ENCODE measurements at places on chromosomes 6 and 20.

GRCh38 chr20:20204256-20204655 is 151.9 kb downstream of the CFAP61 start:
- no peaks in the 10 kb centered on the region for H3K36me3 ChIP-seq
- no peak overlapping the region for H3K4me3 ChIP-seq
- DNase-seq = no peak
- peaks cover 9% of the 10 kb centered on the region for H3K27me3 ChIP-seq

DNA sequence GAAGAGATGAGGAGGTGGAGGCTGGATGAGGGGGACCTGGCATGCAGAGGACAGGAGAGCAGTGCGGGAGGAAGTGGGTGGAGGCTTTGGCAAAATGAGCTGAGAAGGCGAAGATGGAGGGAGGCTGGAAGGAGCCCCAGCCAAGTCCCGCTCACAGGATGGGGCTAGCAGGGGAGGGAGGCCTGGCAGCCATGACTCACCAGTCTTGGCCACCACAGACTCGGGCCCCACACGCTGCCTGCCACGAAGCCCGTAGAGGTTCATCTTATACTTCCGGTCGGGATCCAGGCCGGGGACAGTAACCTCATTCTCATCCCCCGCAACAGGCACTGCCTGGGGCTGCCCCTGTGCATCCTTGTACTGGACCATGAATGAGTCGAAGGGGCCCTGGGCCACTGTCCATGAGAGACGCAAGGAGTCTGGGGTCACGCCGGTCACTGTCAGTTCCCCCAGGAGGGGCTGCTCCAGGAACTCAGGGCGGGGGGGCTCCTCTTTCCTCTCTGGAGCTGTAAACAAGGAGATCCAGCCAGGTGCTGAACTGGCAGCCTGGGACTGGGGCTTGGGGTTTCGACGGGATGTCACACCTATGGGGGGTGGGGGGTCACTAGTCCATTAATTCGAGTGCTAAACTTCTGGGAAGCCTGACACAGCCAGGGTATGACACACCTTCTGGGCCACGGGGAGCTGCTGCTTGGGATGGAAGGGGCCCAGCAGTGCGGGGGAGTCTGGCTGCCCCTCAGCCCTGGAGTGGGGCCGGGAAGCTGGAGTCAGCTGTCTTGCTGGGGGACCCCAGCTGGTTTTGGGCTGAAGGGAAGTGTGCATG is 27.8 kb downstream of the TNXB start:
- no peak overlapping the region for H3K4me3 ChIP-seq
- peaks cover 67% of the 10 kb centered on the region for H3K4me1 ChIP-seq
- H3K36me3 ChIP-seq = no peaks in the 10 kb centered on the region
- no peak overlapping the region for H3K27ac ChIP-seq
- H3K27me3 ChIP-seq = peaks cover 15% of the 10 kb centered on the region

GRCh38 chr6:16618962-16619361 is 142.3 kb downstream of the ATXN1 start:
- H3K27ac ChIP-seq = no peak overlapping the region
- H3K27me3 ChIP-seq = no peaks in the 10 kb centered on the region
- no peak for DNase-seq
- no peaks in the 10 kb centered on the region for H3K4me1 ChIP-seq

- H3K36me3 ChIP-seq = no peaks in the 10 kb centered on the region
- H3K27me3 ChIP-seq = peaks cover 3% of the 10 kb centered on the region
- no peak for DNase-seq
- H3K4me1 ChIP-seq = no peaks in the 10 kb centered on the region
These were observed 184.9 kb downstream of the TINAG start for GRCh38 chr6:54493138-54493537.

DNA sequence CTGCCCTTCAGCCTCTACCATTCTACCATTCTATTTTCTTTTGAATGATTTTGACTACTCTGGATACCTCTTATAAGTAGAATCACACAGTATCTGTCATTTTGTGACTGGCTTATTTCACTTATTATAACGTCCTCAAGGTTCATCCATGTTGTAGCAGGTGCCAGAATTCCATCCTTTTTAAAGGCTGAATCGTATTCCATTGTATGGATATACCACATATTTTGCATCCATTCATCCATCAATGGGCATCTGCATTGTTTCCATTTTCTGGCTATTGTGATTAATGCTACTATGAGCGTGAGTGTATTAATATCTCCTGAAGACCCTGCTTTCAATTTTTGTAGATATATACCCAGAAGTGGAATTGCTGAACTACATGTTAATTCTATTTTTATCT is 105.5 kb downstream of the SYNE1 start:
- H3K27ac ChIP-seq = no peak overlapping the region
- H3K36me3 ChIP-seq = no peaks in the 10 kb centered on the region
- H3K27me3 ChIP-seq = peaks cover 4% of the 10 kb centered on the region
- no peaks in the 10 kb centered on the region for H3K4me1 ChIP-seq

- peak; percentile 53 for DNase-seq
- no peaks in the 10 kb centered on the region for H3K4me1 ChIP-seq
- H3K27me3 ChIP-seq = peaks cover 13% of the 10 kb centered on the region
- H3K27ac ChIP-seq = no peak overlapping the region
- no peaks in the 10 kb centered on the region for H3K36me3 ChIP-seq
These were observed 31.1 kb downstream of the PLG start for GRCh38 chr6:160733050-160733646.

DNA sequence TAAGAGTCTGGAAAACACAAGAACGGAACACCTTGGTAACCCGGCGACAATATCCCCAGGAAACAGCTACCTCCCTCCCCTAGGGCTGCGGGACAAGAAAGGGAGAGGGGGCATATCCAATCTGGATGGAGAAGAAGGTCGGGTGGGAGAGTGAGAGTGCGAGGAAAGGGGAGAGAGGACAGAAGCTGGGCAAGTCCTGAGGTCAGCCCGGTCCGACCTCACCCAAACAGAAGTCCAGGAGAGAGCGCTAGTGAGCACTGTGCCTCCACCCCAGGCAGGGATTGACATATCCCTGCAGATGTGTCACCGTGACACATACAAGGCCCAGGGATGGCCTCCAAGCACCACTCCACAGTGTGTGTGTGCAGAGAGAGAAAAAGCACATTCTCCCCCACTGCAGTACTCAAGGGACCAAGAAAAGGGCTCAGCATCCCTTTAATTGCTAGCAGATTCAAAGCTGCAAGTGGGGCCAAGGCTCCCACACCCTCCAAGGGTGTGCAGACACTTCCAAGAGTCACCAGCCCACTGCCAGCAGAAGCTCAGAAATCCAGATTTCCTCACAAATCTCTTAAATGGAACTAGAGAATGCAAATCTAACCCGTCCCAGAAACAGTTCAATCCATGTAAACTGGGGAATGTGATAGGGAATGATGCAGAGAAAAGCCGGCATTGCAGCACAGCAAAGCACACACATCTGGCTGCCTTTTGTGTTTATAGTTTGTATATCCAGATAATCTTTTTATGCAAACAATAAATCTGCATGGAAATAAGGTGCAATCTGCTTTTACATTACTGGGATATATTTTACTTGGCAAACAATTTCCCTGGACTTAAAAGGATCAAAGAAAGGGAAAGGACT is 3.1 kb downstream of the PXDC1 start:
- no peak overlapping the region for H3K4me3 ChIP-seq
- peaks cover 57% of the 10 kb centered on the region for H3K27me3 ChIP-seq
- peak; percentile 71 for DNase-seq
- no peak overlapping the region for H3K27ac ChIP-seq
- no peaks in the 10 kb centered on the region for H3K36me3 ChIP-seq
- H3K4me1 ChIP-seq = peaks cover 51% of the 10 kb centered on the region

GRCh38 chr6:29619578-29620160 is 13.3 kb downstream of the GABBR1 start:
- H3K4me3 ChIP-seq = no peak overlapping the region
- peaks cover 77% of the 10 kb centered on the region for H3K36me3 ChIP-seq
- H3K4me1 ChIP-seq = peaks cover 13% of the 10 kb centered on the region
- H3K27ac ChIP-seq = no peak overlapping the region

DNA sequence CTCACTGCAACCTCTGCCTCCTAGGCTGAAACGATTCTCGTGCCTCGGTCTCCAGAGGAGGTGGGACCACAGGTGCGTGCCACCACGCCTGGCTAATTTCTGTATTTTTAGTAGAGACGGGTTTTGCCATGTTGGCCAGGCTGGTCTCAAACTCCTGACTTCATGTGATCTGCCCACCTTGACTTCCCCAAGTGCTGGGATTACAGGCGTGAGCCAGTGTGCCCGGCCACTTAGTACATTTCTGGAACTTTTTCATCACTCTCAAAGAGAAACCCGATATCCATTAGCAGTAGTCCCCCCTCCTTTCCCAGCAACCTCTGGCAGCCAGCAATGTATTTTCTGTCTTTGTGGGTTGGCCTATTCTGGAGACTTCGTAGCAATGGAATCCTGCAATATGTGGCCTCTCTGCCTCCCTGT is 109.8 kb downstream of the JARID2 start:
- no peaks in the 10 kb centered on the region for H3K27me3 ChIP-seq
- no peak for DNase-seq
- H3K4me3 ChIP-seq = peak overlapping the region; percentile 21
- H3K36me3 ChIP-seq = peaks cover 8% of the 10 kb centered on the region
- H3K4me1 ChIP-seq = peaks cover 35% of the 10 kb centered on the region

DNA sequence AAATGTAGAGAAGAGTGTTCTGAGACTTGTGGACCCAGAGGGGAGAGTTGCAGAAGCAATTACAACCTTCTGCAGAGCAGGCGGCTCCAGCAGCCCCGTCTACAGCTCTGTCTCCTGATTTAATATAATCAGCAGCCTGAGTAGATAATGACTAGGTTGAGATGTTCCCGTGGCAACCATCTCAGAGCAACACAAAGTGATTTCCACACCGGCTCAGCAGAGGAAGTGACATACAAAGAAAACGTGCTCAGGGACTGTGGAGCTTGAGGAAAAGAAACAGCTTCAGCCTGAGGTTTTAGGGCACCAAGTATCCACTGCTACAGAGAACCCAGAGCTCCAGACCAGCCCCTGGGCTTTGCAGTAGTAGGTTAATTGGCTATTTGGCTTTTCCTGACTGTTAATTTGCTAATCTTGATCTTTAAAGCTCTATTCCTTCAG is 136.4 kb downstream of the MTFR2 start:
- DNase-seq = peak; percentile 17
- H3K27me3 ChIP-seq = peaks cover 13% of the 10 kb centered on the region
- H3K4me3 ChIP-seq = no peak overlapping the region
- no peaks in the 10 kb centered on the region for H3K36me3 ChIP-seq
- H3K27ac ChIP-seq = peak overlapping the region; percentile 52
